ENCODE measurements at places on chromosomes 11 and 22.
A peak's percentile ranks its signal among the peaks of the same experiment; 100 is the strongest.

- no peak for DNase-seq
Measured at GRCh38 chr11:18705651-18706281, 7.2 kb downstream of the TMEM86A start.

GRCh38 chr11:122696662-122697061, 41.1 kb downstream of the UBASH3B start:
- peak; percentile 48 for DNase-seq

DNA sequence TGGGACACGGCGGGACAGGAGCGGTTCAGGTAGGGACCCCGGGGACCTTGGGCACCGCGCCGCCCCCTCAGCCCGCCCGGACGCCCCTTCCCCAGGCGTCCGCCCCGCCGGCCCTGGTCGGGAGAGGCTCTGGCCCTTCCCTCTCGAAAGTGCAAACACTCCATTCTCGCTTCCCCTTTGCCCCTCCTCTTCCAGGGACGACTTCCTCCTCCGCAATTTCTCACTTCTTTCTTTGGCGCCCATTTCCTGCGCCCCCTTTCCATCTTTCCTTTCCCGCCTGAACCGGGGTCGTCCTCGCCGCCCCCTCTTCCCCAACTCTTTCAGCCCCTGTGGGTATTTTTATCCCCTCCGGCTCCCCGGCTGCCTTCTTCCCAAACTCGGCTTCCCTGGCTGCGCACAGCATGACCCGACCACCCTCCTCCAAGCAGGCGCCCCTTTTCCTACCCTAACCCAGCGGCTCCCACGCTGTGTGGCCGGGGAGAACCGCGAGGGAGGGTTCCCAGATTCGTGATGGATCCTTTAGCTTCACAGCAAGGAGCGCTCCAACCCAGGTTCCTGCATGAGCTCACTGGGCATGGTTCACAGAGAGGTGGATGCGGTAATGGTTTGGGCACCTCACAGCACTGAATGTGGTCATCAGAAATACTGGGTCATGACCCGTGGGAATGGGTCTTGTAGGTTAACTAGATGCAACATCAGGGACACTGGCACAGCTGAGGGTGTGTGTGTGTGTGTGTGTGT, 689 bp downstream of the RAB39A start:
- no peak for DNase-seq

GRCh38 chr11:981764-982163, 54.8 kb downstream of the MUC6 start:
- no peak for DNase-seq

GRCh38 chr11:62472063-62472884, 53.4 kb downstream of the SCGB1A1 start:
- DNase-seq = no peak

GRCh38 chr11:70456921-70457532, 58.7 kb downstream of the CTTN start:
- DNase-seq = no peak

DNA sequence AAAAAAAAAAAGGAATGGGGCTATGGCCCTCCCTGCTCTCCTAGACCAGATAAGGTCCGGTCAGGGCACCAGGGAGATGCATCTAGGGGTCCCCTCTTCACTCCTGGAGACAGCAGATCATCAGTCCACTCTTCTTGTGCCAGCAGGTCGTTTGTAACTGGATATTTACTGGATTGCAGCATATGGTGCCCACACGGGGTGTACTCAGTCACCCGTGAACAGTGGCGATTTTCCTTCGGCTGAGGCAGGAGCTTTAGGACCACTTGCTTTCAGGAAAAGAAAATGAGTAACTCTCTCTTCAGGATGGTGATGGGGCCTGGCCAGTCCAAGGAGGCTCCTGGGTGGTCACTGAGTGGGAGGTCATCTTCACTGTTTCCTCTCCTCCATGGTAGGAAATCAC, 38.3 kb upstream of the RAB1B start:
- DNase-seq = no peak

DNA sequence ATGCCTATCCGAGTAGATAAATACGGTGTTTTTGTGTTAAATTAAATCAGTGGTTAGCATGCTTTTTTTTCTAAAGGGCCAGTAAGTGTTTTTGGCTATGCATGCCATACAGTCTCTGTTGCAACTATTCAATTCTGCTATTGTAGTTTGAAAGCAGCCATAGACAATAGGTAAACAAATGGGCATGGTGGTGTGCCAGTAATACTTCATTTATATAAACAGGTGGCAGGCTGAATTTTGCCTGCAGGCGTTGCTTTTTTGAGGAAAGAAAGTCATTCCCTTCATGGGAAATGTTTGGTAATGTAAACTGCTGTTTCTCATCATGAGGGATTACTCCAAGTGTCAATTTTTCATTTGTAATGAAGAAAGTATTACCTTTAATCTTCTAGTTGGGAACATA, 106.5 kb downstream of the TMEM135 start:
- no peak for DNase-seq

GRCh38 chr11:11396301-11397035, 43.4 kb upstream of the CSNK2A3 start:
- no peak for DNase-seq

GRCh38 chr11:126186708-126187529, 24.5 kb downstream of the RPUSD4 start:
- DNase-seq = no peak

- DNase-seq = no peak
Measured at GRCh38 chr22:37500745-37501609, 14.8 kb upstream of the MFNG start.

GRCh38 chr11:124798991-124799347, 1.2 kb downstream of the MSANTD2 start:
- DNase-seq = no peak

DNA sequence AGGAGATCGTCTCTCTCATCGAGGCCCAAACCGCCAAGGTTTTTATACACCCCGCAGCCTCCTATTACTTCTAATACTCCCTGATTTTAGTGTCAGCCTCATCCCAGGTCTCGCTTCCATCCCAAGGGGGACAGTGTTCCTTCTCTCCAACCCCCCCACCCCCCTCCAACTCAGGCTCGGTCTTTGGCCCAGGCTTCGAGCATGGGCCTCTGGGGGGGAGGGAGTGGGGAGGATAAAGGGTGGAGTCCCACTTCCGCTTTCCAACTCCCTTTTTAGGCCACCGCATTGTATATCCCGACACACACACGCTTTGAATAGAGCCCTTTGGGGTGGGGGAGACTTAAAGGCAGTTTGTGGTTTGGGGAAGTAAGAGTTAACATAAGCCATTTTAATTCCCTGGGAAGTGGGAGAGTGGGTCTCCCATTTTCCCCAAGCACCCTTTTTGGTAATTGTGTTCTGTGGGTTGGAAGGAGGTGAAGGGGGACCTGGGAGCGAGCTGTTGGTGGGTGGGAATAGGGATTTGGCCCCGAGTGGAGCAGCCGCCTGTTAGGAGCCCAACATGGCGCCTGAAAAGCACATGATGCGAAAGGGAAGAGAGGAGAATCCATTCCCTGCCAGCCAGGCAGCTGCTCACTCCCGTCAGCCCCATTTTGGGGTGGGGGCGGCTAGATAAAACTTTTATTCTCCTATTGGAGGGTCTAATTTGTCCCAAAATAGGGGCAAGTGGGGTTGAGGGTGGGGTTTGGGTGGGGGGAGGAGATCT, 844 bp downstream of the PCF11 start:
- DNase-seq = peak; percentile 23

DNA sequence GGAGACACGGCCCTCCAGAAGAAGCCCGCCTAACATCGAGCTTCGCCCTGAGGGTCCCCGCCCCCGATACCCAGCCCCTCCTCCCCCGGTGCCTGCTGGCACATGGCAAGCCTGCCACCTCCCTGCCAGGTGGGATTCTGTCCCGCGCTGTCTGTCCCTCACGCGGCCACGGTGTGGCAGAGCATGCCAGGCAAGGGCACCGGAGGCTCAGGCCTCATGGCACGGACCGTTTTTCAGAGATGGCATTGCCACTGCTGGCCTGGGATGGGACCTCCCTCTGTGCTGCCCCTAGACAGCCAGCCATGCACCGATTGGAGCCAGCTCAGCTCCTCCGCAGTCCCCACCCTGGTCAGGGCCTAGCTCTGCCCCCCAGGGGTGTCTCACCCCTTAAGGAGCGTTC, 19.4 kb downstream of the MRPL23 start:
- DNase-seq = no peak

DNA sequence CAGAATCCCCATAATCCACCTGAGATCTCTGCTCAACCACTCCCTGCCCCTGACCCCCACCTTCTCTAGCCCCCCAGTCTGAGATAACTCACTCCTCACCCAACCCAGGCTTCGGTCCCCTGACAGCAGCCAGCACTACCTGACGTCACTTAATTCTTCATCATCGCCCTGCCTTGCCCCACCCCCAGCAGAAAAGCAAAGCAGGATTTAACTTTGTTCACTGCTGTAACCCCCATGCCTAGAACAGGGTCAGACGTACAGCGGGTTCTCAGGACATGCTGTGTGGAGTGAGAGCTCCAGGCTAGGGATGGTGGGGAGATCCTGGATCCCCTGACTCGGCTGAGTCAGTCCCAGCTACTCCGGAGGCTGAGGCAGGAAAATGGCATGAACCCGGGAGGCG, 45.8 kb downstream of the ELFN2 start:
- no peak for DNase-seq

DNA sequence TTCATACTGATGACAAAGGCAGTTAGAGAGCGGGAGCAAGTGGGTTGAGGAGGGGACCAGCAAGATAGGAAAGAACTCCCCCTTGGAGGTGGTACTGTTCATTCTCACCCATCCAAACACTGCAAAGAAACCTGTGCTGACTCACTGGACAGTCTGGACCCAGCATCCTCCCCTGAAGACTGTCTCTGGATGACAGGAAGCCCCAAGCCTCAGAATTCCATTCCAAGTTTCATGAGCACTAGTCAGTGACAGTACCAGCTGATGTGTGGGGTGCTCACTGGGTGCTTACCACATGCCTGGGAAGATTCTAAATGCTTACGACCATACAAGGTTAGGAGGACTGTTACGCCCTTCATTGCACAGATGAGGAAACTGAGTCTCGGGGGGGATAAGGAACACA, 160.9 kb downstream of the IGLL1 start:
- DNase-seq = no peak

DNA sequence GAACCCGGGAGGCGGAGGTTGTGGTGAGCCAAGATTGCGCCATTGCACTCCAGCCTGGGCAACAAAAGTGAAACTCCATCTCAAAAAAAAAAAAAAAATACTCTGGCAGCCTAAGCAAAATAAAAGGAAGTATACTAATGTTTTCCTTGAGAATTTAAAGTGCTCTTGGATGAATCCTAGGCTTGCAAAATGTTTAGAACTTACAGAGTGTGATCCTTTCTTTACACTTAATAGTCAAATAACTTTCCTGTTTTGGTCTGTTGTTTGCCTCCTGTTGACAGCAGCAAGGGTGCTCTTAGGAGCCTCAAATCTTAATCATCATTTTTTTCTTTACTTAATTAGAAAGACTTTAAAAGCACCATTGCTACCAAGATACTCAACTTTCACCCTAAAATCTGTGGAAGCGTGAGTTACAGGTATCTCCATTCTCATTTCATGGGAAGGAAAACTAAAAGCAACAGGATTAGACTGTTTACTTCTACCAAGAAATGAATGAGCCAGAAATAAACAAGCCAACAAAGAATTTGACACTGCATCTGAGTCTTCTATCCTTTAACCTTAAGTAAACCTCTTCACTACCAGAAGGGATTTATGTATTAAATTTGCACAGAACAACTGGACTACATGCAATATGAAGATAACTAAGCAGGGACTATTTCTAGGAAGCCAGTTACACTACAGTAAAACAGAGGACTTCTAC, 38.7 kb upstream of the CRTAM start:
- no peak for DNase-seq

GRCh38 chr11:61773356-61773755, 19.0 kb downstream of the TMEM258 start:
- no peak for DNase-seq

GRCh38 chr22:50417411-50418210, 57.2 kb downstream of the SBF1 start:
- DNase-seq = no peak

DNA sequence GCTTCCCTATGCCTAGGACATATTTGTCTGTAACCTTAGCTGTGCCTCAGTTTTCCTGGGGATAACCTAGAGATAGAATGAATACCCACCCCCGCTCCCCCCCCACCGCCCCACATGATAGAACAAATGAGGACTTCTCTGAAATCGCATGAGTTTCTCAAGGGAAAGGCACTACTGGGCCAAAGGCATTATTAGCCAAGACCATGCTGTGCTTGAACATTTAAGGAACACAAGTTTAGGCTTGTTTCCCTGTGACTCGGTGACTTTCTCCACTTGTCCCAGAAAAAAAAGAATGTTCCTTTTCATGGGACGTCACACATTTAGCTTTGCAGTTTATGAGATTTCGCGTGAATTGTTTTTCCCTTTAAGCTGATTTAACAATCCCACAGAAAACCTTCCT, 51.4 kb upstream of the CRTAM start:
- DNase-seq = no peak

GRCh38 chr11:108117746-108118371, 3.5 kb upstream of the ACAT1 start:
- no peak for DNase-seq

DNA sequence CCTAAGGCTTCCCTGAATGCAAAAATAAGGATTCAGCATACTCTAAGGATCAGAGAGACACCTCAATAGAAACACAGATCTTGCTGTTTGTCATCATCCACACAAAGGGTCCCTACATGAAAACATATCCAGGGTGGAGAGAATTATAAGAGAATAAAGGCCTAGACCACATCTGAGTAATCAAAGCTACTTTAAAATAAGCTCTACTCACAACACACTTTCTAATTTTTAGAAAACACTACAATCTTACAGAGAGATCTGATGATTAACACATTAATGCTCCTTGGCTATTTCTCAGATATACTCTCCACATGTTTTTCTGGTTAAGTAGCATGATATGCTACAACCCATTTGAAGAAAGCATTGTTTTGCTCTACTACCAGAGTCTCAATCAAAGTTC, 108.2 kb downstream of the ETS1 start:
- DNase-seq = no peak

- DNase-seq = no peak
Measured at GRCh38 chr11:63908631-63909401, 8.1 kb downstream of the RCOR2 start.

GRCh38 chr11:75503531-75504099, 22.1 kb downstream of the GDPD5 start:
- DNase-seq = no peak

DNA sequence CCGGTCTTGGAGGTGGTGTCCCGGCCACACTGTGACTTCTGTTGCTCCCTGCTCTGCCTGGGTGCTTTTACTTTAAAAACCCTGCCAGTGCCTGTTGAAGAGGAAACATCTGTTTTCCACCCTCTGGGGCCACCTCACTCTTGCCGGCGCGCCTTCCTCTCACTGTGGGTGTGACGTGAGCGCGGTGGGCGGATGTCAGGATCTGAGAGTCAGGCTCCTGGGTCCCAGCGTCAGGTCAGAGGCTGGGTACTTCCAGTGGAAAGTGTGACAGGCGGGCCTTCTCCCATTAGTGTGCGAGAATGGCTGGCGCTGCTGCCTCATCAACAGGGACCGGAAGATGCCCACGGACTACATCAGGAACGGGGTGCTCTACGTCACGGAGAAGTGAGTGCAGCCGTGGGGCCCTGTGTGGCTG, 54.2 kb downstream of the GRAMD4 start:
- peak; percentile 87 for DNase-seq

DNA sequence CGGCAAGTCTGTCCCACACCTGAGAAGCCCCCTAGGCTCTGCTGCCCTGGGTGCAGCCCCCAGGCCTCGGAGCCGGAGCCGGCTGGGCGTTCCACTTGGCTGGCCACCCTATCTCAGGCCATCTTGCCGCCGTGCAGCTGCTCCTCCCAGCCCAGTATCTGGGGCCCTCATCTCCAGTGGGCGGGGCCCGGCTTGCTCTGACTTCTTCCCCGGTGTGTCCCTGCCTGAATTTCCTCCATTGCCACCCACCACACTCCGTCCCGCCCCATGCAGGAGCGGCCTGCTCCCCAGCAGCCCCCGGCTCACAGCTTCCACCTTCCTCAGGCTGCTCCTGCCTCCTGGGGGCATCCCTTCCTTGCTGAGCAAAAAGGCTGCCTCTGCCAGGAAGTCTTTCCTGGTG, 46.6 kb downstream of the WNT7B start:
- DNase-seq = no peak
